Hematopoietic multipotent progenitor cell treated with erythropoietin and hydrocortisone succinate and interleukin-3 and kit ligand, for 17 days (in vitro differentiated cells): ENCODE measurements at places on chromosomes 2 and 18.

- DNase-seq = no peak
These were observed 8.2 kb downstream of the CYP26B1 start for GRCh38 chr2:72139471-72139873.

DNA sequence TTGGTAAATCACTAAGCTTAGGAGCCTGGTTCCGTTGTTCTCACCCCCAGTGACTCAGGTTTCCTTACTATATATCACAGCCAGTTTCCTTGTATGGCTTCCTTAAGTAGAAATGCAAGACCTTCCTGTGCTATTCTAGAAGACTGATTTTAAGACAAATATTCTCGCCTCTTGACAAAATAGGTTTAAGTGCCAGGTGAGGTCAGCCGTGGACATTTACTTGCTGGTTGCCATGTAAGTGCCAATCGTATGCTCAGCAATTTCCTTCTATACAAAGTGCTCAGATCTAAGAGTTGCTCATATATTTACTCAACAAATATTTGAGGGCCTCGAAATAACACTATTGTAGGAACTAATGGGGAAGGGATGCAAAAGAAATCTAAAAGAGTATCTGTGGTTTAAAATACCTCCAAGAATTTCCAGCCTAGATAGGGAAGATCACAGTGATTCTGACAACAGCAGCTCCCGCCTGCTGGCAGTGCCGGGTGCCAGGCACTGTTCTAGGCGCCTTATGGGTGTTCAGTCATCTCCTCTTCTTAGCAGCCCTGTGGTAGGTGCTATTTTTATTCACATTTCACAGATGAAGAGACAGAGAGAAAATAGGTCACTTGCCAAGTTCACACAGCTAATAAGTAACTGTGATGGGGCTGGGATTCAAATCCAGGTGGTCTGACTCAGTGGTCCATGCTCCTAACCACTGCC, 95.3 kb upstream of the B3GNT7 start:
- no peak for DNase-seq

GRCh38 chr2:160252278-160252887, 52.3 kb upstream of the ITGB6 start:
- DNase-seq = peak; percentile 17

DNA sequence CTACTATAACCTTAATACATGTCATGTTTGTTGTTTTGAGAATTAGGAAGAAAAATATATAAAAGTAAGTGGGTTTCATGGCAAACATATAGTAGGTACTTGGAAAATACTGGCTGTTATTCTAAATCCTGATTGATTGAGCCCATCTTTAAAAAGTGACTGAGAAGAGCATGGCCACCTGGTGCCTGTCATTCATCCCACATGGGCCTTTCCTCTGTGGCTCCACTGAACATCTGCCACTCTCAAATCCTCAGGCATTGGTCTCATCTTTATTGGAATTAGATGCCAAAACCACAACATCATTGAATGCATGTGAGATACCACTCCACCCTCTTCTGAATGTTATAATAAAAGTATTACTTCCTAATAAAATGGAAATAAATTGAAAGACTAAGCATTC, 101.6 kb upstream of the TTN start:
- DNase-seq = no peak

- no peak for DNase-seq
These were observed 45.2 kb upstream of the SCG2 start for GRCh38 chr2:223647258-223647952.
